ENCODE measurements at places on chromosomes 13 and 19.

DNA sequence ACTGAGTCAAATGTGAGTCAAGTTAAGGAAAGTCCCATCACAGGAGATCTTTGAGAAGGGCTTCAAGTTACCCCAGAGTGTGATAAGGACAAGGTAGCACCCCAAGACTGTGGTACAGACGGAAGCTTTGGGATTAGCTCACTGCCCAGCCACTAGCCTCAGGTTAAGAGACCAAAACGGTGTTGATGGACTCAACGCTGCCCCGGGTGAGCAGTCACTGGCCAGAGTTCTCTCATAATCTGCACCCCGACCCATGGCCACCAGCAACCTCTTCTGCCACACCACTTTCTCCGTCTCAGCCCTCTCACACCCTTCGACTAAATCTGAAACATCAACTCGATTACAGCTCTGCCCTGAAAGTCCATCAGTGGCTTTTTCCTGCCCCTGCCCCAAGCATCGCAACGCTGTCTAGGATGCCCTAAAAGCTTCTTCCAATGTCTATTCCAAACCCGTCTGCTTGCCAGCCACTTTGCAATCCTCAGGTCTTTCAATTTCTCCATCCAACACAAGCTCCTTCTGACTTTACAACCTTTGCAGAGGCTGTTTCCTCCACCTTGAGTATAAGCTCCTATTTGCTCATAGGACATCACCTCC is 5.6 kb downstream of the HNRNPL start:
- DNase-seq = no peak

GRCh38 chr13:40024967-40025714 is 369.7 kb downstream of the COG6 start:
- no peak for DNase-seq

- DNase-seq = no peak
Observed at GRCh38 chr19:7806234-7806633, 23.8 kb upstream of the EVI5L start.

GRCh38 chr19:43684326-43684725 is 14.4 kb upstream of the PLAUR start:
- no peak for DNase-seq

- DNase-seq = no peak
Observed at GRCh38 chr19:54692298-54692615, 29.5 kb downstream of the LILRB4 start.

DNA sequence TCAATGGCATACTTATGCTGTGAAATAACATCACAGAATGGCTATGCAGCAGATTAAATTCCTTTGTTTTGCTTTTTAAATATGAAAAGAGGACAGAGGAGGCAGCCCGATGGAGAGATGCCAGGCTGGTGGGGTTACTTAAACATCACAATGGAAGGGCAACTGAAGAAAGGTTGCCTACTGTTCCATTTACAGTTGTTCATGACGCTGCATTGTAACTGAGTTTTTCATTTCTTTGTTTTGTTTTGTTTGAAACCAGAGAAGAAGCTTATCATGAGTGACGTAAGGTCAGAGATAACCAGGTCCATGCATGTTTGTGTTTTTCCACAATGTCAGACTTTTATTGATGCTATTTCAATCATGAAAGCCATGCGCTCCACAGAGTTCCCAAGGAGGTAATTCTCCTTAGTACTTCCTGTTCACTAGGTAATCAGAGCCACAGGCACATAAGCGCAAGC is 273.8 kb downstream of the LHFPL6 start:
- no peak for DNase-seq

DNA sequence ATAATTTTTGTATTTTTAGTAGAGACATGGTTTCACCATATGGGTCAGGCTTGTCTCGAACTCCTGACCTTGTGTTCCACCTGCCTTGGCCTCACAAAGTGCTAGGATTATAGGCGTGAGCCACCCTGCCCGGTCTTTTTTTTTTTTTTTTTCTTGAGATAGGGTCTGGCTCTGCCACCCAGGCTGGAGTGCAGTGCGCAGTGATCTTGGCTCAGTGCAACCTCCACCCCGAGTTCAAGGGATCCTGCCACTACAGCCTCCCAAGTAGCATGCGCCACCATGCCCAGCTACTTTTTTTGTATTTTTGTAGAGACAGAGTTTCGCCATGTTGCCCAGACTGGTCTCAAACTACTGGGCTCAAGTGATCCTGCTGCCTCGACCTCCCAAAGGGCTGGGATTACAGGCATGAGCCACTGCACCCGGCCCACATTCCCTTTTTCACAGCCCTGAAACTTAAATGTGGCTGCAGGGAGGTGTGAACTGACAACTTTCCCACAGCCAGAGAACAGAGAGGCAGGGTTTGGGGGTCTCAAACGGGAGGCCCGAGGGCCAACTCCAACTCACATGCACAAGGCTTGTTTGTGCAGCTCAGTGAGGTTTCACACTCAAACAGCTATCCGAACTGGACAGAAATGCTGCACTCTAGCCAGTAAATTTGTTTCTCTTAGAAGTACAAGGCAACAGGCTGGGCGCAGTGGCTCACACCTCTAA is 4.4 kb upstream of the S1PR5 start:
- no peak for DNase-seq

DNA sequence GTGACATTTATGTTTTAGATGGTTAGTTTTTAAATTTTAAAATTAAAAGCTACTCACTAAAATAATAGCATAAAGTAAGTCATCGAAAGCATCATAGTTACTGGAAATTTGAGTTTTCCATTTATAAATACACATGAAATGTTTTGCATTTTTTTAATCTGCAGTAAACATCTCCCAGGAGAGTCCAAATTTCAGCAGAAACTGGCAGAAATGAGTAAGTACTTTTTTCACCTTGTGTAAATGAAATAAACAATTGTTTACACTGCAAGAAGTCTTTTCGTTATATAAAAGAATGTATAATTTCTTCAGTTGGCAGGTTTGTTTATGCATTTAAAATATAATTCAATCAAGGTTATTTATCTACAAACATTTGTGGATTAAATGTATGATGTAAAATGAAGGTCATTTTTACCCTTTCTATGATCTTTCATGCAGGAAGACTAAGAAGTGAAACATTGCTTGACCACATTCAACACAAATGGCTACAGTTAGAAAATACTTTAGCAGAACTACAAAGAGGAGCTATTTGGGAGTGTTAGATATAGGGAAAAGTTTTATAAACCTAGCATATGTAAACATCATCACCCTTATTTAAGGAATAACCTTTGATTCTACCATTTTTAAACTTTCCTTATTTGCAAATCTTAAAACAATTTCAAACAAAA is 55.6 kb downstream of the RCBTB2 start:
- DNase-seq = no peak

DNA sequence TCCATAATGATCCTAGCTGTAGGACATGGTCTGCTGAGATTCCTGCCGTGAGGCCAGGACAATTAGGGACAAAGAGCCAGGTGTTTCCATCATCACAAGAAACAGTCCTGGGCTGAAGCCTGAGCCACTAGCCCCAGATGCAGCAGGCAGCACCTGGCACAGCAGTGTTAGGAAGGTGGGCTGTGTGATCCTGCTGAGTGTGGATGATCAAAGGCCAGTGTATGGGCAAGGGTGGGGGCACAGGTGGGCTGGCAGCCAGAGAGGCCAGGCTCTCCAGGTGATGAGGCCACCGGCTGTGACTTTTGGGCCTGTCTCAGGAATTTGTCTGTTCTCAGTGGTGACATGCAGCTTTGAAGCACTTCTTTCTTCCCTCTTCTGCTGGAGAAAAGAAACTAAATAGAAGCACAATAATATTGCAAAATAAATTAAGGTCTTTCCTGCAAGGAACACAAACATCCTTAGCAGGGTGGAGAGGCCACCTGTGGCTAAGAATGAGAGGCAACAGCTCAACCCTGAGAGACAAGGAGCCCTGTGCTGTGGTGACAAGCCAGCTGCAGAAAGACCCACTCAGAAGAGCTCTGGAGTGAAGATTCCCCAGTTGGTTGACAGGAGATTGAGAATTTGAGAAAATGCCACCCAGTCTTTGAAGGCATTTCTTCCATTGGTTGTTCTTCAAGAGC is 127.6 kb downstream of the KATNAL1 start:
- no peak for DNase-seq

GRCh38 chr19:13588957-13589833 is 82.9 kb upstream of the CACNA1A start:
- no peak for DNase-seq

- DNase-seq = no peak
Observed at GRCh38 chr13:67549331-67549730, 319.2 kb upstream of the PCDH9 start.

DNA sequence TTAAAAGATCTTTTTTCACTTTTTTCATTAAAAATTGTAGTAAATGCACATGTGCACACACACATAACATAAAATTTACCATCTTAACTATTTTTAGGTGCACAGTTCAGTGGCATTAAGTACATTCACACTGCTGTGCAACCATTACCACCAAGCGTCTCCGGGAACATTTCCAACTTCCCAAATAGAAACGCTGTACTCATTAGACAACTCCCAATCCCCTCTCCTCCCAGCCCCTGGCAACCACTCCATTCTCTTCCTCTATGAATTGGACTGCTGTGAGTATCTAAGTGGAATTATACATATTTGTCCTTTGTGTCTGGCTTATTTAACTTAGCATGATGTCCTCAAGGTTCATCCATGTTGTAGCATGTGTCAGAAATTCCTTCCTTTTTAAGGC is 11.6 kb downstream of the GJB2 start:
- no peak for DNase-seq

DNA sequence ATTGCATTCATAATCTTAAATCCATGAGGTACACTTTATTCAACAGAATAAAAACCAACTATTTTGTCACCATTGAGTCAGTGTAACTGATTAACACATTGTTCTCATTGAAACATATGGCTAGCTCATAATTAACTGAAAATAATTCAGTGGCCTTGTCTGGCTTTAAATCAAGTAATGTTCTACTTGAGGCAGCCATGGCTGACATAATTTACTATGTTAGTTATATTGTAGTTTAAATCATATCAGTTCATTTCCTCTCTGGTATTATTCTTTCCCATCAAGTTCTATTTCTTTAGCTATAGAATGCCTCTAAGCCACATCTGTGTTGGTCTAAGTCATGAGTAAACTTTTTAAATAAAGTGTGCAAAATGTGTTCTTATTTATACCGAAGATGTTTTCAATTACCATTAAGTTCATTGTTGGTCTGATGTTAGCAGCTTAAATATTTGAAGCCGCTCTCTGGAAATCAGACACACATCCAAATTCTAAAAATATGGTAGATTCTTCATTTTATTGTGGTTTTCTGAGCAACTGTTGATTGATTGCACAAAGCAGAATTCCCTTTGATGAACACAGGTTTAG is 393.7 kb downstream of the GPC6 start:
- no peak for DNase-seq

GRCh38 chr13:39699274-39699673 is 43.8 kb downstream of the COG6 start:
- no peak for DNase-seq

DNA sequence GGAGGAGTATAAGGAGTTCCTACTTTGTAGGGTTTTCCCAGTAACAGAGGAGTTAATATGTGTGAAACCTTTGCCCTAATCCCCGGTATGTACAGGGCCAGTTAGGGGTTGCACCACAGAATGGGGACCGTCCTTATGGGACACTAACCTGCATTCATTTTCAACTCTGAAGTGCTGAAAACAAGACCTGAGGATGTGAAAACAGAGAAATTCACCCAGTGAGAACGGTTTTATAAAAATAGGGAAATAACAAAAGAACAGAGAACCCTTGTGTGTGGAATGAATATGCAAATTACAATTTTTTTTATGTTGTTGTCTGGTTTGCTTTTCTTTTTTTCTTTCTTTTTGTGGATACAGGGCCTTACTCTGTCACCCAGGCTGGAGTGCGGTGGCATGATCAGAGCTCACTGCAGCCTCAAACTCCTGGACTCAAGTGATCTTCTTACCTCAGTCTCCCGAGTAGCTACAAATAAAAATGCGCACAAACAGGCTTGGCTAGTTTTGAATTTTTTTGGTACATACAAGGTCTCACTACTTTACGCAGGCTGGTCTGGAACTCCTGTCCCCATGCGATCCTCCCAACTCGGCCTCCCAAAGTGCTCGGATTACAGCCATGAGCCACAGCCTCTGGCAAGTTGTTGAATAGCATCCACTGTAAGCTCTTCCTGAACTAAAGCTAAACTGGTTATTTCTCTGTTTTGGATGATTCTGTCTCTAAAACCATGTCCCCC is 10.6 kb downstream of the CLC start:
- DNase-seq = no peak

GRCh38 chr13:27833206-27833605 is 40.9 kb downstream of the GSX1 start:
- DNase-seq = no peak

GRCh38 chr13:109301726-109302125 is 484.7 kb downstream of the IRS2 start:
- no peak for DNase-seq

DNA sequence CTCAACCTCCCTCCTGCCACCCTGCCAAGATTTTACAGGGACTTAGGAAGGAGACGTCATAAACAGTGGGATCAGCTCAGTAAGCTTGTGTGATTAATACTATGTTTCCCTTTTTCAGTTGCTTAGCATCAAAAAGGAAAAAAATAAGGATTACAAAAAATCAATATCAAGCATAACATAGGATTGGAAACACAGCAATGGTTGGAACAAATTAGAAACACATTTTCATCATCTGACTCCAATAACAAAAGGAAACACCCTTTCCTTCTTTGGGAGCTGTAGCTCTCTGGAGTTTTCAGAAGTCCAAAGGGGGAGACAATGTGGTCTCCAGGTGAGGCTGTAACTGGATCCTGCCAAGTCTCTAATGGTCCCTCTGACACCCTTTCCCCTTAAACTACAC is 233.4 kb downstream of the B3GLCT start:
- no peak for DNase-seq

GRCh38 chr19:33194886-33195644 is 935 bp downstream of the LRP3 start:
- DNase-seq = no peak

- no peak for DNase-seq
Observed at GRCh38 chr13:77859450-77859849, 59.2 kb downstream of the EDNRB start.

DNA sequence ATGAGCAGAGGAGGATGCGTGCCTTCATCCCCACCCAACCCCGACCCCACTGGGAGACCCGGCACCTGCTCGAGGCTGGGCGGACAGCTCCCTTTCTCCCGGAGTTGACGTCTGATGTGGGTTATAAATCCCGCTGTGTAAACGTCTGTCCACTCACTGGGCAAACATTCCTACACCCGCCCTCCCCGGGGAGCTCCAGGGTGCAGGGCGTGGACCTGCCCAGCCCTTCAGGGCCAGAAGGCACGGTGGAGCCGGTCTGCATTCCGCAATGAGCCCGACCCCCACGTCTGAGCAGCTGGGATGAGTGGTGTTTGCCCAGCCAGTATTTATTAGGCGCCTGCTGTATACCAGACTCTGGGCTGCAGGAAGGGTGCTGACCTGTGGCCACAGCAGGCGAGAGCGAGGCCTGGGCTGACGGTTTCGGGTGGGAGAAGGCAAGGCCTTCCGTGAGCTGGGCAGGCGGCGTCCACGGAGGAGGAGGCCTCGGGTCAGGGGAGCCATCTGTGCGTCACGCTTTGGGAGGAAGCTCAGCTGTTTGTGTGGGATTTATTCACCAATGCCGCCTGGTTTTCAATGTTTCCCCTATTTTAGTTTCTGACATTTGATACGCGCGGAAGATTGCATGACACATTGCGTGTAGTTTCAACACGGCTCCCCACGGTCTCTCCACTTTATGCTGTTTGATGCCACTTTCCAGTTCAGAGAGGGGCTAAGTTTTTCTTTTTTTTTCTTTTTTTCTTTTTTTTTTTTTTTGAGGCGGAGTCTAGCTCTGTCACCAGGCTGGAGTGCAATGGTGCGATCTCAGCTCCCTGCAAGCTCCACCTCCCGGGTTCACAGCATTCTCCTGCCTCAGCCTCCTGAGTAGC is 2.0 kb downstream of the MISP start:
- no peak for DNase-seq

- DNase-seq = no peak
Observed at GRCh38 chr19:1312767-1313694, 27.4 kb downstream of the EFNA2 start.

GRCh38 chr19:15296353-15296752 is 36.0 kb downstream of the BRD4 start:
- no peak for DNase-seq

Data from NCI-H526 treated with DMSO at 0.1 percent for 48 hours (cell line).